Fibroblast of villous mesenchyme (primary cell): ENCODE measurements at places on chromosomes 16 and 17. TPM values are rescaled to one million over a fixed set of nuclear protein-coding genes. Genes with fewer than 3 reads are reported as not detected.
A peak's percentile ranks its signal among the peaks of the same experiment; 100 is the strongest.

DNA sequence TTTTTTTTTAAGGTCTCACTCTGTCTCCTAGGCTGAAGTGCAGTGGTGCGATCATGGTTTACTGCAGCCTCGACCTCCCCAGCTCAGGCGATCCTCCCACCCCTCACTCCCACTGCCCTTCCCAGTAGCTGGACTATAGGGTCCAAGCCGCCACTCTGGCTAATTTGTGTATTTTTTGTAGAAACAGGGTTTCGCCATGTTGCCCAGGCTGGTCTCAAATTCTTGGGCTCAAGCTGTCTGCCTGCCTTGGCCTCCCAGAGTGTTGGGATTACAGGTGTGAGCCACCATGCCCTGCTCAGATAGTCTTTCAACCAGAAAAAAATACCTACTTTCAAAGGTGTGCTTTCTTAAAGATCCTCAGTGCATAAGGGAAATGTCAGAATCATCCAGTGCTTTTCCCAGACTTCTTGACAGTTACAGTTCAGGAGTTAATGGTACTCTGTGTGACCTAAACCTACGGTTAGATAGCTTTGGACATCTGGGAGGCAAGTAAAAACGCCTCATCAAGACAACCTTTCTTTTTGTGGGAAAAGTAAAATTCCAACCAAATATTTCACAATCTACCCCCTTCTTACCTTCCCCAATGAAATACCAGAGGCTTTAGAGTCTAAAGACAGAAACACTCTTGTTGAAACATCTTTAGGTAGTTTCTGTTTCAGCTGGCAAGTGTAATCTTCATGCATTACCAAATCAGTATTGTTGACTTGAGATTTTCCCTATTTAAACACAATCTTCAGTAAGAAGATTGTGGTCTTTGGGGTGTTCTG, 6.8 kb downstream of the RSPRY1 start:
- peak; percentile 85 for DNase-seq

- DNase-seq, result no peak
Observed at GRCh38 chr17:63911657-63912100, 621 bp upstream of the CSHL1 start.

DNA sequence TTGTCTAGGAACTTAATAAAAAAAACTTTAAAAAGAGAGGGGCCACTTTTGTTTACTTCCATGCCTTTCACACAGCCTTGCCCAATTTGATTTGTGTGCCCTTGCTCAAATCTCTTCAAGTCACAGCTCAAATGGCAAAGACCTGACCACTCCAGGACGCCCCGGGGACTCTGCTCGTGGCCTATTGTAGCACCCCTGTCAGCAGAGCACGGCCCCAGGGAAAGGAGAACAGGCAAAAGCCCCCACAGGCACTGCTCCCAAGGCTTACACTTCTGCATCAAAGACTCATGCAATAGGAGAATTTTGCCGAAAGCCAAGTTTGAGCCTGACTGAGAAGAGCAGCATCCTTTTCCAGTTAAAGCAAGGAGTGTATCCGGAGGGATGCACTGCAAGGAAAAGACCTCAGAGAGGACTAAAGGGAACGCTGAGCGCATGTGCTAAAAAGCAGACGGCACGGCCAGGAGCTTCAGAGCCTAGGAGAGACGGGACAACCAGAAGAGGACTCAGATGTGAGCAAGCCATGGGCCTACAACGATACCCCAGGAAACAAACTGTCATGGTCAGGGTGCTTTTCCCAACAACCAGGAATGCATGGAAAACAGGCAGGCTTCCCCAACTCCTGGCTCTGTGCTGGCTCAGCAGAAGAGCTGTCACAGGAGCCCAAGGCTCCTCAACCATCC, 8.2 kb downstream of the CREBBP start:
- DNase-seq, result no peak

DNA sequence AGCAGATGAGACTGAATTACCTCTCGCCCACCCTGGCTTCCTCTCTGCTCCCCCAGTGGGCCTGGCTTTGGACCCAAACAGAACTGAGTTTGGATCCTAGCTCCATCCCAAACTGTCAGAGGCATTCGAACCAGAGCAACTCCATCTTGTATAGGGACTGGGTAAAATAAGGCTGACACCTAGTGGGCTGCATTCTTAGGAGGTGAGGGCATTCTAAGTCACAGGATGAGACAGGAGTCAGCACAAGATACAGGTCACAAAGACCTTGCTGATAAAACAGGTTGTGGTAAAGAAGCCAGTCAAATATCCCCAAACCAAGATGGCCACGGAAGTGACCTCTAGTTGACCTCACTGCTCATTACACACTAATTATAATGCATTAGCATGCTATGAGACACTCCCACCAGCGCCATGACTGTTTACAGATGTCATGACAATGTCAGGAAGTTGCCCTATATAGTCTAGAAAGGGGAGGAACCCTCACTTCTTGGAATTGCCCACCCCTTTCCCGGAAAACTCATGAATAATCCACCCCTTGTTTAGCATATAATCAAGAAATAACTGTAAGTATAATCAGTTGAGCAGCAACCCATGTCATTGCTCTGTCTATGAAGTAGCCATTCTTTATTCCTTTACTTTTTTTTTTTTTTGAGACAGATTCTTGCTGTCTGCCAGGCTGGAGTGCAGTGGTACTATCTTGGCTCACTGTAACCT, 44.4 kb downstream of the LYRM1 start:
- no peak for DNase-seq

KIF18B gene
- 3.9 and 5.2 TPM in 2 replicates for total RNA-seq
